NK-92 treated with Interleukin-12 subunit alpha and Interleukin-12 subunit beta, amount 100 ng/mL, for 24 hours (cell line): ENCODE measurements at places on chromosomes 1 and 21.

- no peak for DNase-seq
These were observed 1.3 kb upstream of the S100A10 start for GRCh38 chr1:151994956-151995355.

DNA sequence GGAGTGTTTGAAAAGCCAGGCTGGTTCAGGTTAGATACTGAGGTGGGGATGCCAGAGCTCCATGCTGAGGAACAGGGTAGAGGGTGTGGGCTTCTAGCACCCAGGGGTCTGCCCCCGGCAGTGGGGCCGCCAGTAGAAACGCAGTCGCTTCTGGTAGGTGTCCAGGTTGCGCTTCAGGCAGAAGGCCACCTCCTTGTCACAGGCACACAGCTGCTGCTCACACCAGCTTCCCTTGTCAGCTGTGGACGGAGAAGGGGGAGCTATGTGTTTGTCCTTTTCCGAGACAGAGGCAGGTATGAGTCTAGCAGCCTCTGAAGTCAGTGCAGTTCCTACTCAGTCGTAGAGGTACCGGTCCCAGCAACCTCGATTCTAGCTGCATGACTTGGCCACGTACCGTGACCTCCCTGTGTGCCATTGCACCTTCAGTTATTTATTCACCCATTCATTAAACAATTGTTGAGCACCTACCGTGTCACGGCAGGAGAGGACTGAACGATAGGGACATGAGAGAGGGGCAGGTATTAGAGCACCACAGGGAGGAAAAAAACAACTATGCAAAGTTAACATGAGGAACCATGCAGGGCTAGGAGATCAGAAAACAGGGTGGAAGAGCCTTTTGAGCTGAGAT lies 5.2 kb downstream of the PLA2G2D start:
- no peak for DNase-seq

DNA sequence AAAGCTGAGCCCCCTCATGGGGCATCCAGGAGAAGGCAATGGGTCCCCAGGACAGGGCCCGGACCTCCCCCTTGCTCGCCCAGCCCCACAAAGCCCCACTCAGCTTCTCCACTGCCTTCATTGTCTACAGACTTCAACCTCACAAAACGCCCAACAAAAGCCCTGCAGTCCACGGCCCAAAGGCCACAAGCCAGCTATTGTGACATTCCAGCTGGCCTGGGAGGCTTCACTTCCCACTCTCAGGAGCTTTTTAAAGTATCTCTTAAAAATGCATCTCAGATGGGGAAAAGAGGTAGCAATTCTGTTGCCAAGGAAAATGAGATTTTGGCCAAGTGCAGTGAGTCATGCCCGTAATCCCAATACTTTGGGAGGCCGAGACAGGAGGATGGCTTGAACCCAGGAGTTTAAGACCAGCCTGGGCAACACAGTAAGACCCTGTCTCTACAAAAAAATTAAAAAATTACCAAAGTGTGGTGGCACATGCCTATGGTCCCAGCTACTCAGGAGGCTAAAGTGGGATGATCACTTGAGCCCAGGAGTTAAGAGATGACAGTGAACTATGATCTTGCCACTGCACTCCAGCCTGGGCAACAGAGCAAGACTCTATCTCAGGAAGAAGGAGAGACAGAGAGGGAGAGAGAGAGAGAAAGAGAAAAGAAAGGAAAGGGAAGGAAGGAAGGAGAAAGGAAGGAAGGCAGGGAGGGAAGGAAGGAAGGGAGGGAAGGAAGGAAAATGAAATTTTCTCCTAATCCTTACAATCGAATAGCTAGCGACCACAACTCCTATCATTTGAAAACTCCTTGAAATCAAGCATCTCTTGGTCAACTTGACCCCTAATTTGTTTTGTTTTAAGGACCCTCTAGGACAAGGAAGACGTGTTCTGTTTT lies 31.4 kb upstream of the TARDBP start:
- DNase-seq: no peak

DNA sequence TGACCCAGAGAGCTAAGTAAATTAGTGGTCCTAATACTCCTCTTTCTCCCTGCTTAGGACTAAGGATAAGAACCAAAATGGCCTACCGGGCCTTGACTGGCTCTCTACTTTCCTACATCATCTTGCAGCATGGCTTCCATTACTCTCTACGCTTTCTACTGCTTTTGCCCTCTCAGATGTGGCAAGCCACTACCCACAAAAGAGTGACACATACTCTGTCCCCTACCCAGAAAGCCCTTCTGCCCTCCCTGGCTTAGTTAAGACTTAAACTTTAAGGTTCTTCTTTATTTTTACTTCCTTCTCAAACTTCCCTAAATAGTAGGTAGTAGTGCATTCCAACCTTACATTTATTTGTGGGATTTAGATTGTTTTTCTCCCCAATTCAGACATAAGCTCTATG lies 228.1 kb downstream of the TPR start:
- DNase-seq: no peak

GRCh38 chr1:102837551-102837950 lies 270.8 kb downstream of the COL11A1 start:
- no peak for DNase-seq
